ENCODE measurements at places on chromosomes 12 and 14.

GRCh38 chr12:106866426-106867080 lies 89.2 kb upstream of the TMEM263 start:
- no peak for DNase-seq

DNA sequence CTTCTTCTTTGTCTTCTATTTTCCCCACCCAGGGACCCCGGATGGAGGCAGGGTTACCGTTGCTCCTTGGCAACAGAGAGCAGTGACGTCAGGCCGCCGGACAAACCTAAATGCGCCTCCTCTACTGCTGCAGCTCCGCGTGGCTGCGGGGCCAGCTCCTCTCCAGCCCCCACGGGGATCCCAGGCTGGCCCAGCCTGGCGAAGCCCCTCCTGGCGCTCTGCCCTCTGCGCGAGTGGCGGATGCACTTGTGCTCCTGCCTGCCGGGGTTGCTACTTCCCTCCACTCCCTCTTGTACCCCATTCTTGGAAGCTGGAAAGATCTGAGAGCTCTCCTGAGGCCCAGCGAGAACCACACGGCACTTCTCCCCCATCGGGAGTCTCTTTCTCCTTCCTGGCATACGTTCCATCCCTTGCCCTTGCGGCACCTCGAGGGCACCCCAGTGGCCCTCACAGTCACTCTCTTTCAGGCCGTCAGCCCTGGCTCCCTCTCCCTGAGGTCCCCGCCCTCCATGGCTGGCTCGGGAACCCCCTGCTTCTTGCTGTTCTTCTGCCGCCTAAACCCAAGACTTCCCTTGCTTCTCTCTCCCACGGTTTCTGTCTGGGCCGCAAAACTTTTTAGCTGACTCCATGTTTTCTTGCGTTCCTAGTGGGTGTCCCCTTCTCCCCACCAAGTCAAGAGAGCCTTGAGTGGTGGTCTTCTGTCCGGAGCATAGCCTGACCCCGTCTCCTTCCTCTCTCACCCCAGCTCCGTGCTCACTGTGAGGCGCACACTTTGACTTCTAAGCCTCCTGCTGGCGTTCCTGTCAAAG lies 121.7 kb downstream of the PAPOLA start:
- DNase-seq, result no peak

GRCh38 chr14:68757618-68758081 lies 35.2 kb downstream of the ZFP36L1 start:
- no peak for DNase-seq

- DNase-seq, result no peak
These were observed 152.9 kb upstream of the SEL1L start for GRCh38 chr14:81686512-81686911.

All from GM04504 (cell line).